Spleen (tissue), 13 donors: ENCODE measurements at places on chromosomes 12 and 14. TPM values are rescaled to one million over a fixed set of nuclear protein-coding genes. Genes with fewer than 3 reads are reported as not detected.

Gene TMEM63C
- 12.3 TPM for total RNA-seq

Gene ANKS1B
- 7.0 TPM for total RNA-seq

DNA sequence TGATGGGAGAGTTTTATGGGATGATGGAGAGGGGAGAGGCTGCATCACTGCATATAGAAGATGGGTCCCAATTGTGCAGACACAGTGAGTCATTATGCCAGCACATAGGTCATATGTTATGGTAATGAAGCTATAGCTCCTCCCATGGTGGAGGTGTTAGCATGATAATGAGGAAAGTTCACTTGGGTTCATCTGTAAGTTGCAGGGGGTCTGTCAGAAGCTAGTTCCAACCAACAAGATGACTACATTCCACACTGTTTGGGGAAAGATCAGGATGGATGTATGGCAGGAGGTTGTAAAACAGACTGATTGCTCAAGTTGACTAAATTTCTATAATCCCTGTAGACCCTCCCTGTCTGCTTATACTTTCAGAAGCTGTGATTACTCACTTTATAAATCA is 561.3 kb downstream of the C12orf50 start:
- no peaks in the 10 kb centered on the region for H3K4me1 ChIP-seq
- no peaks in the 10 kb centered on the region for H3K27me3 ChIP-seq
- H3K36me3 ChIP-seq: no peaks in the 10 kb centered on the region
- H3K4me3 ChIP-seq: no peak overlapping the region
- DNase-seq: no peak

Gene CEBPE
- 2.6 TPM for total RNA-seq

GRCh38 chr14:78752518-78753188 is 582.5 kb downstream of the NRXN3 start:
- no peaks in the 10 kb centered on the region for H3K36me3 ChIP-seq
- H3K27me3 ChIP-seq: no peaks in the 10 kb centered on the region
- no peaks in the 10 kb centered on the region for H3K4me1 ChIP-seq
- no peak overlapping the region for H3K4me3 ChIP-seq

Gene GPRC5A
- 0.25 TPM for total RNA-seq

DNA sequence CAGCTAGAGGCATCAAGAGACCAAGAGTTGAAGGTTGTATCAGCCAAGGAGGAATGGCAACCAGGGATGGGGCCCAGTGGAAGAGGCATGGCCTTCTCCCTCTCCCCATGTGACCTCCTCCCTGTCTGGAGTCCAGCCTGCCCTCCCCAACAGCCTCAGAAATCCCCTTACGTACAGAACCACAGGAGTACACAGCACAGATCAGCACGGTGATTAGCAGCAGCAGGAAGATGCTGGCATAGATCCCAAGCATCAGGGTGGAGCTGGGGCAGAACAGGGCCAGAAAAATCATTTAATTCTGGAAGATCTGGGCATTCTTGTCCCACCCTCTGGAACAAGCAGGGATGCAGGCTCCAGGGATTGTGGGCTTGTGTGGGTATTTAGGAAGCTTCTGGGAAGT is 14.4 kb downstream of the ADCY6 start:
- H3K4me3 ChIP-seq: no peak overlapping the region
- H3K4me1 ChIP-seq: no peaks in the 10 kb centered on the region
- H3K27ac ChIP-seq: no peak overlapping the region
- no peaks in the 10 kb centered on the region for H3K36me3 ChIP-seq

DNA sequence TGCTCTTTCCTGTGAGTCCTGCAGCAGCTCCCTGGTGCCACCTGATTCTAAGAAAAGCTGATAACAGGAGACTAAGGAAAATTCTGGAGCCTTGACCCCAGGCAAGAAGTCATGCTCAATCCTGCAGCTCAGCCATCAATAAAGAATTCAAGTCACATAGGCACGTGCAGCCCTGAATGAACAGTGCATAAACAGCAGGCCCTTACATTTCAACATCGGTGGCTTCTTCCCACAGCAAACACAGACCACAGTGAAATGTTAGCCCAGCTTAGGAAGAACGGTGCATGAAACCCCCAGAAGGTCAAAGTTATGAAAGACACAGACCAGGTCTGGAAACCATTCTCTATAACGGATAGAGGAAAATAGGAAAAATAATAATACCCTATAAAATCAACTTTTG is 10.5 kb downstream of the CINP start:
- H3K36me3 ChIP-seq: peaks cover 100% of the 10 kb centered on the region
- H3K4me1 ChIP-seq: peaks cover 20% of the 10 kb centered on the region
- DNase-seq: no peak
- peak overlapping the region; percentile 71 for H3K27ac ChIP-seq
- no peak overlapping the region for H3K4me3 ChIP-seq
- H3K27me3 ChIP-seq: no peaks in the 10 kb centered on the region

- no peak for DNase-seq
- H3K36me3 ChIP-seq: no peaks in the 10 kb centered on the region
- H3K4me1 ChIP-seq: no peaks in the 10 kb centered on the region
- no peak overlapping the region for H3K4me3 ChIP-seq
- no peak overlapping the region for H3K27ac ChIP-seq
These were observed 1.2 kb downstream of the NOS1 start for GRCh38 chr12:117360222-117360550.

GRCh38 chr12:104721039-104721405 is 237.1 kb downstream of the SLC41A2 start:
- peak overlapping the region; percentile 28 for H3K4me3 ChIP-seq
- H3K27me3 ChIP-seq: no peaks in the 10 kb centered on the region
- H3K27ac ChIP-seq: peak overlapping the region; percentile 80
- H3K36me3 ChIP-seq: no peaks in the 10 kb centered on the region
- peaks cover 27% of the 10 kb centered on the region for H3K4me1 ChIP-seq

GRCh38 chr12:7935590-7936581 is at the start of gene SLC2A3:
Gene SLC2A3 (minus strand): TSS chr12:7936187. CDS start chr12:7936034, 153 bp downstream.
- peak within 1 kb of the TSS; percentile 94 for H3K27ac ChIP-seq
- H3K4me3 ChIP-seq: peak within 1 kb of the TSS; percentile 66
- H3K27me3 ChIP-seq: no peaks in the 10 kb centered on the region
- peaks cover 72% of the 10 kb centered on the region for H3K4me1 ChIP-seq

DNA sequence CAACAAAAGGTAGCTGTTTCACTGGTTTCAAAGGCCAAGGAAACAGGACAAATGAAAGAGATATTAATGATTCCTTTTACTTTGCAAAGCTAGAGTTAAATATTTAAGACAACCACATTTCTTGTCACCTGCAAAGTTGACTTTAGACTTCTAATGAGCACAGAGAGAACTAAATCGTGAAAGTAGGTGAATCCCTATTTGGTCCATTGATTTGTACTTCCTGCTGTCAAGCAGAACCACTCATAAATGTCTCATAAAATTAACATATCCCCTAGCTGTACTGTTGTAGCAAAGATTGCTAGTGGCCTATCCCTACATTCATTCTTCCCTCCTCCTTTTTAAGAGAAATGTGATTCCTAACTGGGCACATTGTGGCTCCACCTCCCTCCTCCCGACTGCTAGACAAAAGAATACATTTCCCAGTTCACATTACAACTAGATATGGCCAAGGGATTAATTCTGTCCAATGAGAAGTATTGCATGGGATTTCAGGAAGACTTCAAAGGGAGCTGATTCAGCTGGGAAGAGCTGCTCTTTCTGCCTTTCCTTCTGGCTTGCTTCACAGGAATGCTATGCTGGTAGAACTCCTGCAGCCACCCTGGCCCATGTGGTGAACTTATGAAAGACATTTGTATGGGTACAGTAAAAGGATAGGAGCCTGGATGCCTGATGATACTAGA is 227.5 kb upstream of the ABCD2 start:
- DNase-seq: no peak
- H3K4me1 ChIP-seq: peaks cover 10% of the 10 kb centered on the region
- H3K4me3 ChIP-seq: no peak overlapping the region
- H3K27me3 ChIP-seq: no peaks in the 10 kb centered on the region
- no peak overlapping the region for H3K27ac ChIP-seq
- H3K36me3 ChIP-seq: no peaks in the 10 kb centered on the region

DNA sequence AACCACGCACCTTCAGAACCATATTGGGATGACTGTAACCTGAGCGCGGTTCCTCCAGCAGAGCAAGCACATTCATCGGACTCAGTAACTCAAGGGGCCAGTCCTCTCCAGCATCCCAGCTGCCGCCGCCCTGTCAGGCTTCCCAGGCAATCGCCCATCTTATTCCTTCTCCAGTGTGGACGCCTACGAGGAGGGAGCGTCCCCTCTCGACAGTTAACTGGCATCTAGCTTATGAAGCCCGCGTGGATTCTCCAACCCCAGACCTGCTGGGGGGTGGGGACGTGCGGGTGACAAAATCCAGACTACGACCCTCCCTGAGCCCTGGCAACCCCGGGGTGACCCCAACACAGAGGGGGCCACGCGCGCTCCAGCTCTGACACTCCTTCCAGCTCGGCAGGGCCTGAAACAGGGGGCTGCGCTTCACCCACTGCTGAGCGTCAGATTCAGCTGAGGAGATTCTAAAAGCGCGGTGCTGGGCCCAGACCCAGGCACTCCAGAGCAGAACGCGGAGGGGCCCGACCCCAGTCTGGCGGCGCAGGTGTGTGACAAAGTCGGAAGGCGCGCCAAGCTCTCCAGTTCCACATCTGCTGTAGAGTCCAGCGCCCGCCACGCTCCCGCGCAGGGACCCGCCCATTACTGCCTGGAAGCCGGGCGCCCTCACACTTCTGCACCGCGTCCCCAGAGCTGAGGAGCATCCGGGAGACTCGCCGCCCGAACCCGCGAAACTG is 43.9 kb upstream of the ESR2 start:
- H3K27ac ChIP-seq: peak overlapping the region; percentile 87
- H3K27me3 ChIP-seq: no peaks in the 10 kb centered on the region
- DNase-seq: peak; percentile 95
- H3K4me1 ChIP-seq: peaks cover 20% of the 10 kb centered on the region
- peak overlapping the region; percentile 76 for H3K4me3 ChIP-seq
- H3K36me3 ChIP-seq: no peaks in the 10 kb centered on the region

Gene CAPZA3
- not detected for total RNA-seq

- H3K4me3 ChIP-seq: no peak overlapping the region
- H3K27me3 ChIP-seq: no peaks in the 10 kb centered on the region
- H3K36me3 ChIP-seq: no peaks in the 10 kb centered on the region
- H3K4me1 ChIP-seq: no peaks in the 10 kb centered on the region
These were observed 269.7 kb upstream of the FAR2 start for GRCh38 chr12:28879379-28879778.

- DNase-seq: no peak
- no peaks in the 10 kb centered on the region for H3K27me3 ChIP-seq
These were observed 4.8 kb upstream of the DGLUCY start for GRCh38 chr14:91108941-91109611.

GRCh38 chr12:32734952-32735351 is 20.7 kb downstream of the YARS2 start:
- H3K4me1 ChIP-seq: no peaks in the 10 kb centered on the region
- DNase-seq: no peak
- no peaks in the 10 kb centered on the region for H3K27me3 ChIP-seq
- H3K27ac ChIP-seq: no peak overlapping the region
- no peak overlapping the region for H3K4me3 ChIP-seq
- peaks cover 88% of the 10 kb centered on the region for H3K36me3 ChIP-seq

GRCh38 chr12:61536525-61536924 is 723.7 kb upstream of the USP15 start:
- H3K4me3 ChIP-seq: no peak overlapping the region
- no peak for DNase-seq
- no peaks in the 10 kb centered on the region for H3K4me1 ChIP-seq
- no peak overlapping the region for H3K27ac ChIP-seq
- H3K27me3 ChIP-seq: no peaks in the 10 kb centered on the region
- no peaks in the 10 kb centered on the region for H3K36me3 ChIP-seq

DNA sequence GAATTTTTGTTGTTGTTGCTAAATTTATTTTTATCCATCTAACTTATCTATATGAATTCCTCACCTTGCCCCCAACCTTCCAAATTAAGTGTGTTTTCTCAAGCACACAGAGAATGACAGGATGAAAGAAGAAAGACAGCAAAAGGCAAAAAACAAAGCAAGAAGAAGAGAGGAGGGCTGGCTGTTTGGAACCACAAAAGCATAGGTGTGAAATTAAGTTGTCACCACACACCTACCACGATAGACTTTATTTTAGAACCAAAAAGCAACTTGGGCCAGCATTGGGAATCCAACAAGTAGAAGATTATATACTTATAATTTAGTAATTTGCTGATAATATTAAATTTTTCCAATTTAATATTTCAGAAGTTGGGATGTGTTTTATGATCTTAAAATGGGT is 58.7 kb upstream of the REP15 start:
- H3K27me3 ChIP-seq: no peaks in the 10 kb centered on the region
- H3K4me3 ChIP-seq: no peak overlapping the region
- no peaks in the 10 kb centered on the region for H3K36me3 ChIP-seq
- no peak overlapping the region for H3K27ac ChIP-seq
- no peak for DNase-seq
- H3K4me1 ChIP-seq: peaks cover 4% of the 10 kb centered on the region

DNA sequence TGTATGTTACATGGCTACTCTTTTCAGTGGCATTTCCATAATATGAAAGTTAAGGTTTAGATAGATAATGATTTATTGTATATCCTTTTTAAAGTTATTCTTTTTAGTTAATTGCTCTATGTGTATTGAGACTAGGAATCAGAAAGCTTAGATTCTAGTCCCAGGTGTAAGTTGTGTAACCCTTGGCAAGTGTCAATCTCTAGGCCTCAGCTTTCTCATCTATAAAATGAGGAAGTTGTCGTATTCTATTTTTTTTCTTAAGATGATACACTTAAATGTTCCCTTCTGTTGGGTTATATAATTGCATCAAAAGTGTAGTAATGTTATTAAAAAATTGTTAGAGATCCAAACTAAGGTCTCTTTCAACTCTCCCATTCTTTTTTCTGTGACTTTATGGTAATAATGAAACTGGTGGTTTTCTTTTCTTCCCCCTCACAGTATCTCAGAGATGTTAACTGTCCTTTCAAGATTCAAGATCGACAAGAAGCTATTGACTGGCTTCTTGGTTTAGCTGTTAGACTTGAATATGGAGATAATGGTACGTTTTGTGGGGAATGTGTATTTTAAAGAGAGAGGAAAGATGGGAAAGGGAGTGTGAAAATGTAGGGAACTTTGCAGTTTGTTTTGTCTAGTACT is 4.1 kb downstream of the RTRAF start:
- DNase-seq: no peak
- no peak overlapping the region for H3K4me3 ChIP-seq
- H3K36me3 ChIP-seq: peaks cover 68% of the 10 kb centered on the region
- peaks cover 52% of the 10 kb centered on the region for H3K4me1 ChIP-seq
- no peak overlapping the region for H3K27ac ChIP-seq

GRCh38 chr12:93860668-93861373 is 183.6 kb downstream of the CRADD start:
- H3K36me3 ChIP-seq: no peaks in the 10 kb centered on the region
- no peak for DNase-seq

- peaks cover 27% of the 10 kb centered on the region for H3K27me3 ChIP-seq
- no peak overlapping the region for H3K27ac ChIP-seq
- H3K4me3 ChIP-seq: no peak overlapping the region
- H3K4me1 ChIP-seq: peaks cover 13% of the 10 kb centered on the region
- no peaks in the 10 kb centered on the region for H3K36me3 ChIP-seq
These were observed 4.8 kb downstream of the ASCL4 start for GRCh38 chr12:107779077-107779831.

Gene LHX5
- total RNA-seq: not detected

GRCh38 chr14:38994731-38995130 is 108.3 kb downstream of the SEC23A start:
- no peak overlapping the region for H3K4me3 ChIP-seq
- H3K36me3 ChIP-seq: no peaks in the 10 kb centered on the region
- DNase-seq: no peak
- no peaks in the 10 kb centered on the region for H3K27me3 ChIP-seq

- H3K36me3 ChIP-seq: peaks cover 4% of the 10 kb centered on the region
- H3K27me3 ChIP-seq: no peaks in the 10 kb centered on the region
- H3K27ac ChIP-seq: no peak overlapping the region
- no peaks in the 10 kb centered on the region for H3K4me1 ChIP-seq
- H3K4me3 ChIP-seq: no peak overlapping the region
These were observed 35.4 kb downstream of the SGPP1 start for GRCh38 chr14:63692310-63693020.
